ENCODE measurements at places on chromosomes 7 and 10.
A peak's percentile ranks its signal among the peaks of the same experiment; 100 is the strongest.

DNA sequence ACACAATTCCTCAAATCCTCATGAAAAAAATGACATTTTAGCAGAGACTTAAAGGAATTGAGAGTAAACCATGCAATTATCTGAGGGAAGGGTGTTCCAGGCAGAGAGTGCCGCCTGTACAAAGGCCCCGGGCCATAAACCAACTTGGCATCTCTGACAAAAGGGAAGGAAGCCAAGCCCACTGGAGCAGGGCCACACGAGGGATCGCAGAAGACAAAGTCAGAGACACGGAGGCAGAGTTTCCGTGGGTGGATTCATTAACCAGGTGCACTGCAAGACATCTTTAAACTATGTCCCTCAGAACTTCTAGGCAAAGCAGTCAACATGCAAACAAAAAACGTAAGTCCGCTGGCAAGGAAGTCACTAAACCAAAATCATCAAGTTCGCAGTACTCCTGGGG is 92.0 kb downstream of the SFMBT2 start:
- peak; percentile 39 for DNase-seq
- H3K36me3 ChIP-seq: no peaks in the 10 kb centered on the region
- H3K27me3 ChIP-seq: no peaks in the 10 kb centered on the region
- peak overlapping the region; percentile 84 for H3K27ac ChIP-seq

- H3K4me3 ChIP-seq: peak within 1 kb of the TSS; percentile 93
- no peaks in the 10 kb centered on the region for H3K27me3 ChIP-seq
- no peaks in the 10 kb centered on the region for H3K36me3 ChIP-seq
- peak; percentile 64 for DNase-seq
Observed at GRCh38 chr7:64045301-64046040, at the start of gene ZNF727. TSS of gene ZNF727 (plus strand) at chr7:64045434. CDS start at chr7:64045622, 188 bp downstream.

GRCh38 chr7:33547880-33548279 is 357.5 kb upstream of the BMPER start:
- H3K27ac ChIP-seq: peak overlapping the region; percentile 55
- no peak for DNase-seq
- H3K36me3 ChIP-seq: peaks cover 7% of the 10 kb centered on the region
- H3K4me1 ChIP-seq: no peaks in the 10 kb centered on the region
- H3K4me3 ChIP-seq: no peak overlapping the region

GRCh38 chr10:125868372-125868975 is 12.6 kb downstream of the DHX32 start:
- no peak overlapping the region for H3K4me3 ChIP-seq
- no peaks in the 10 kb centered on the region for H3K27me3 ChIP-seq
- no peaks in the 10 kb centered on the region for H3K36me3 ChIP-seq
- no peaks in the 10 kb centered on the region for H3K4me1 ChIP-seq

- peaks cover 4% of the 10 kb centered on the region for H3K36me3 ChIP-seq
- no peak overlapping the region for H3K27ac ChIP-seq
- H3K27me3 ChIP-seq: no peaks in the 10 kb centered on the region
- no peaks in the 10 kb centered on the region for H3K4me1 ChIP-seq
- DNase-seq: no peak
Observed at GRCh38 chr10:88915781-88916180, 35.7 kb downstream of the STAMBPL1 start.

GRCh38 chr10:27383595-27384542 is 120.2 kb upstream of the RAB18 start:
- H3K4me1 ChIP-seq: no peaks in the 10 kb centered on the region
- H3K4me3 ChIP-seq: no peak overlapping the region
- H3K36me3 ChIP-seq: no peaks in the 10 kb centered on the region
- H3K27ac ChIP-seq: no peak overlapping the region
- DNase-seq: no peak
- H3K27me3 ChIP-seq: peaks cover 21% of the 10 kb centered on the region

GRCh38 chr10:6052247-6053221 is 9.6 kb downstream of the IL2RA start:
- H3K27me3 ChIP-seq: no peaks in the 10 kb centered on the region
- peaks cover 85% of the 10 kb centered on the region for H3K4me1 ChIP-seq
- no peaks in the 10 kb centered on the region for H3K36me3 ChIP-seq
- peak; percentile 62 for DNase-seq
- H3K4me3 ChIP-seq: peak overlapping the region; percentile 89

GRCh38 chr10:119355930-119356329 is 148.6 kb downstream of the GRK5 start:
- DNase-seq: no peak
- H3K27ac ChIP-seq: no peak overlapping the region
- H3K4me1 ChIP-seq: peaks cover 38% of the 10 kb centered on the region
- H3K4me3 ChIP-seq: no peak overlapping the region
- H3K36me3 ChIP-seq: peaks cover 44% of the 10 kb centered on the region

- peak within 1 kb of the TSS; percentile 99 for H3K27ac ChIP-seq
- H3K4me3 ChIP-seq: peak within 1 kb of the TSS; percentile 90
- no peaks in the 10 kb centered on the region for H3K27me3 ChIP-seq
- DNase-seq: peak; percentile 78
- no peaks in the 10 kb centered on the region for H3K36me3 ChIP-seq
Observed at GRCh38 chr10:132397036-132397541, at the start of gene PWWP2B. TSS of gene PWWP2B (plus strand) at chr10:132397200. CDS start at chr10:132397227, 27 bp downstream.

DNA sequence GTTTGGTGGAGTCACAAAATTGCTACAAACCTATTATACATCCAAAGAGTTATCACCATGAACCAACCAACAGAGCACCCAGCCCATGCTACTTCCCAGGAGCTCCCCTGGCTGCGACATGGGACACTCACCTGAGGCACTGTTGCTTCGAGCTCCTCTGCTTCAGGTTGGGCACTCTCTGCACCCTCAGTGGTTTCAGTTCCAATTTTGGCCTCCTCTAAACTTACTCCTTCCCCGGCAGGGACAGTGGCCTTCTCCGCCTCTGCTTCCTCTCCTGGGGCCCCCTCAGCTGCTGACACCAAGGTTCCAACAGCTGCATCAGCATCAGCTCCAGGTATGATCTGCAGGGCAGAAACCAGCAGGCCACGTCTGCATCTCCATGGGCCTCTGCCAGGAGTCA is 120.4 kb upstream of the TARP start:
- H3K36me3 ChIP-seq: no peaks in the 10 kb centered on the region
- H3K27ac ChIP-seq: no peak overlapping the region
- H3K4me3 ChIP-seq: no peak overlapping the region
- no peaks in the 10 kb centered on the region for H3K27me3 ChIP-seq
- peaks cover 19% of the 10 kb centered on the region for H3K4me1 ChIP-seq

DNA sequence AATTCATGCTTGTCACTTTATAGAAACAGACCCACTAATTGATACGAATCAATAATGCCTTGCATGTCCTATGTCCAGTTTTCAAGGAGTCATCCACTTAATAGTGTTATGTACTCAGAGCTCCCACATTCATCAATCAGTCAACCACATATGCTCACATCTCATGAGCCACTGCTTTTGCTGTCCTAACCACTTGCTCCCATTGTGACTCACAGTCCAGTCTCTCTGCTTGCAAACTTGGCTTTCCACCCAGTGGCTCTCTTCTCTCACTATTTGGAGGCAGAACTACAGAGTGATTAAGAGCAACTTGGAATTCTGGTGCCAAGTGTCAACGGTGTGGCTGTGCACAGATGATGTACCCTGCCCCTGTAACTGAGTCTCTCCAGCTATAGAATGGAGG is 166.0 kb downstream of the SNX13 start:
- no peak overlapping the region for H3K27ac ChIP-seq
- no peak for DNase-seq
- no peaks in the 10 kb centered on the region for H3K27me3 ChIP-seq
- no peaks in the 10 kb centered on the region for H3K36me3 ChIP-seq
- peaks cover 6% of the 10 kb centered on the region for H3K4me1 ChIP-seq

DNA sequence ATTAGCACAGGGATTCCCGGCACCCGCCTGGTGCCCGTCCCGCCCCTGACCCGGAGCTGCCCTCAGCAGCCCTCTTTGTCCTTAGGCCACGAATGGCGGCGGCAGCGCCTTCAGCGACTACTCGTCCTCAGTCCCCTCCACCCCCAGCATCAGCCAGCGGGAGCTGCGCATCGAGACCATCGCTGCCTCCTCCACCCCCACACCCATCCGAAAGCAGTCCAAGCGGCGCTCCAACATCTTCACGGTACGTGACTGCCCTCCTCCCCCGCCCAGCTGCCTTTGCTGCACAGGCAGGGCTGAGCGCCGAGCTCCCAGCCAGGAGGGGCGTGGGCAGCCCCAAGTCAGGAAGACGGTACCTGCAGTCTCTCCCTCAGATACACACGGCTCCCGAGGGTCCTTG is 33.6 kb downstream of the AGAP3 start:
- H3K4me3 ChIP-seq: no peak overlapping the region
- no peak for DNase-seq
- H3K27me3 ChIP-seq: peaks cover 59% of the 10 kb centered on the region
- no peaks in the 10 kb centered on the region for H3K36me3 ChIP-seq
- peaks cover 9% of the 10 kb centered on the region for H3K4me1 ChIP-seq

DNA sequence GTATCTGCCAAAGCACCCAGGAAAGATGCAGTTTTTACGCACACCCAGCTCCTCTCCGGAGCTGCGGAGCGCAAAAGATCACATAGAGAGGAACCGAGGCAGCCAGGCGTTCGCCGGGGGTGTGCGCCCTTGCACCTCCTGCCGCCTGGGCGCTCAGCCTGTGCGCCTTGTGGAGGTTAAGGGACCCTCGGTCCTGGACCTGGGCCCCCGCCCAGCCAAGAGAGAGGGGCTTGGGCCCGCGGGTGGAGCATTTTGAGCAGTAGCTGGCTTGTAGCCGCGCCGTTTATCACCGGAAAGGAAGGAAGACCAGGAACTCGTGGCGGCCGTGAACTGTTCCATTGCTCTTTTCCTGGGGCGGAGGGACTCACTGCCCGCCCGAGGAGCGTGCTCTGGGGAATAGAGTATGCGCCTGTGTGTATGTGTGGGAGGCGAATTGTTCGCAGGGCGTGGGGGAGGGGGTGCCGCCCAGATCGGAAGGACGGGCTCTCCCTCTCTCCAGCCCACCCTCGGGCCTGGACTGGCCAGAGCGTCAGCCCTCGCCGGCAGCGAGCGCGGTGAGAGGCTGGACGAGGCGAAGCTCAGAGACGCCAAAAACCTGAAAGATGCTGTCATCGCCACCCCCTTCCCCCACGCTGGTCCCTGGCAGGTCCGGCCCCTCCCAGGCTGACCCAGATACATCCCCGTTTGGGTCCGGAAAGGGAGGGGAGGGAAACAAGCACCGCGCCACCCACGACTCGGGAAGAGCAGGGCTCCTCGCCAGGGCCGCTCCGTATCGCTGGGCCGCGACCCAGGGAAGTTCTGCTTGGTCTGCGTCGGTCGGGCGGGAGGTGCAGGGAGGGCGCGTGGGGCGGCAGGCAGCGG is 1.2 kb upstream of the WNT2 start:
- H3K27me3 ChIP-seq: peaks cover 69% of the 10 kb centered on the region
- no peak for DNase-seq
- no peaks in the 10 kb centered on the region for H3K36me3 ChIP-seq
- no peaks in the 10 kb centered on the region for H3K4me1 ChIP-seq
- no peak overlapping the region for H3K27ac ChIP-seq

DNA sequence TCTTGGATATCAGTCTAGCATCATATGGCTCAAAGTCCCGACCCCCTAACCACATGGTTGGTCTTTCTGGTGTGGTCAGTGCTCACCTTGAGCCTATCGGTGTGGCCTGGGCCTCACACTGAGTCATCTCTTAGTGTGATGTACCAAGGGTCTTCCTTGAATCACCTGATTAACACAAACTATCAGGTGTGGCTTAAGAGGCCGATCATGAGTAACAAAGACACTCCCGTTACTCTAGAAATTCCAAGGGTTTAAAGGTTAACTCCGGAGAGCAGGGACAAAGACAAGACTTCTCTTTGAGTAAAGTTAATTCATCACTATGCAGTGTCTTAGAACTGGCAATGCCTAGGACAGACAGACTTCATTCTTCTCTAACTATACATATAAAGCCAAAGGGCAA is 52.3 kb upstream of the ARMC3 start:
- no peak for DNase-seq
- H3K36me3 ChIP-seq: no peaks in the 10 kb centered on the region
- H3K27me3 ChIP-seq: peaks cover 36% of the 10 kb centered on the region
- H3K27ac ChIP-seq: no peak overlapping the region
- H3K4me1 ChIP-seq: no peaks in the 10 kb centered on the region

DNA sequence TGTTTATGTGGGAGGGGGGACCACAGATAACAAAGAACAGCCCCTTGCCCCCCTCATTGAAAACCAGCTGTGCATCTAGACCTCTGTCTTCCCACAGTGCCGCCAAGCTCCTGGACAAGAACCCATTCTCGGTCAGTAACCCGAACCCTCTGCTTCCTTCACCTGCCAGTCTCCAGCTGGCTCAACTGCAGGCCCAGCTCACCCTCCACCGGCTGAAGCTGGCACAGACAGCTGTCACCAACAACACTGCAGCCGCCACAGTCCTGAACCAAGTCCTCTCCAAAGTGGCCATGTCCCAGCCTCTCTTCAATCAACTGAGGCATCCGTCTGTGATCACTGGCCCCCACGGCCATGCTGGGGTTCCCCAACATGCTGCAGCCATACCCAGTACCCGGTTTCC is 91.0 kb upstream of the PDCD4 start:
- peaks cover 29% of the 10 kb centered on the region for H3K27me3 ChIP-seq
- no peak for DNase-seq
- H3K36me3 ChIP-seq: no peaks in the 10 kb centered on the region
- H3K27ac ChIP-seq: no peak overlapping the region

DNA sequence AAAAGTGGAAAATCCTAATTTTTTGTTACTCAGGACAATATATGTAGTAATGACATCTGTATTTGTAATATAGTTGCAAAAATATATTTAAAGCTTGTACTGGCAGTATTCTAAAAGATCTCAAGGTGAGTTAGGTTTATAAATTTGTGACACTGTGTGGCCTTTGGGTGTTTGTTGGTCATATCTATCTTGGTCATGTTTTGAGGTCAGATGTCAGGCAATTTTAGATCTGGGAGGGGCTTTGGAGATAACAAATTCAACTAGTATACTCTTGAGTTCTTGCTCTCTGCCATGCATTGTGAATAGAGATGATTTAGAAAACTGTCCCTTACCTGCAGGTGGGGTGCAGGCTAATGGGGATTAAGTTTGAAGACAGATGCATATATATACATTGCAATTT is 3.1 kb downstream of the TBC1D12 start:
- H3K27me3 ChIP-seq: peaks cover 32% of the 10 kb centered on the region
- no peak for DNase-seq
- H3K27ac ChIP-seq: no peak overlapping the region
- H3K36me3 ChIP-seq: no peaks in the 10 kb centered on the region
- peaks cover 5% of the 10 kb centered on the region for H3K4me1 ChIP-seq

- no peak overlapping the region for H3K4me3 ChIP-seq
- H3K27ac ChIP-seq: no peak overlapping the region
Observed at GRCh38 chr7:111264111-111264868, 173.4 kb downstream of the LRRN3 start.

All from naive B cell (primary cell).